ENCODE measurements at places on chromosomes 6 and 20. TPM values are rescaled to one million over a fixed set of nuclear protein-coding genes. Genes with fewer than 3 reads are reported as not detected.

SLC22A2 gene
- total RNA-seq: not detected

VGLL2 gene
- not detected for total RNA-seq

GPR63 gene
- 0.54 TPM for total RNA-seq

ENTPD6 gene
- total RNA-seq: 43.6 TPM

PRSS16 gene
- not detected for total RNA-seq

SCRT2 gene
- total RNA-seq: not detected

AKAP12 gene
- total RNA-seq: 0.27 TPM

PCED1A gene
- total RNA-seq: 64.9 TPM

ZBTB12 gene
- total RNA-seq: 8.9 TPM

LY86 gene
- 2.2 TPM for total RNA-seq

TPD52L1 gene
- total RNA-seq: 1.1 TPM

LCA5 gene
- total RNA-seq: 0.81 TPM

LY6G6D gene
- total RNA-seq: 1.6 TPM

C6orf141 gene
- 1.3 TPM for total RNA-seq

SMPD2 gene
- total RNA-seq: 33.4 TPM

ESR1 gene
- 1.9 TPM for total RNA-seq

LIN28B gene
- total RNA-seq: not detected

SLC22A16 gene
- total RNA-seq: 25.6 TPM

LY6G5C gene
- total RNA-seq: 3.5 TPM

LINC00237 gene
- not detected for total RNA-seq

FBXO5 gene
- 3.2 TPM for total RNA-seq

ARG1 gene
- total RNA-seq: under 0.01 TPM

RPL10A gene
- total RNA-seq: 3,900 TPM

GSTA3 gene
- not detected for total RNA-seq

PHACTR2 gene
- 15.1 TPM for total RNA-seq

CNR1 gene
- under 0.01 TPM for total RNA-seq

GRIK2 gene
- total RNA-seq: under 0.01 TPM

SERINC3 gene
- 95.3 TPM for total RNA-seq

MYCT1 gene
- total RNA-seq: 33.9 TPM

OR2W1 gene
- not detected for total RNA-seq

TCF15 gene
- 0.81 TPM for total RNA-seq

All from hematopoietic multipotent progenitor cell (in vitro differentiated cells).